ENCODE measurements at places on chromosomes 7 and 10.
A peak's percentile ranks its signal among the peaks of the same experiment; 100 is the strongest.

DNA sequence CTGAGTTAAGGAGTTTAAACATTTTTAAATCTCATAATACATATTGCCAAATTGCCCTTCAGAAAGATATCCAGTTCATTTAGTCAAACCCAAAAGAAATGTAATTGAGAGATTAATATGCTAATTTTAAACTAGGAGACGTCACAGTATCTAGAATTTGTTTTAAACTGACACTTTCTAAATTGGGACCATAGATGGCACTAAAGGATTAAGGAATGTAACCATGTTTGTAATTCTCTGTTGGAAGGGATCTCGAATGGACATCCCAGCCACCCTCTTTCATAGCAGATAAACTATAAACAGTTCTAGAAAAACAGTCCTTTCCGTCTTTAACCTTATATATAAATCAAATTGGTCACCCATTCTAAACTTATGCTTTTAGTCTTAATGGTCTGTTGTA, 30.0 kb upstream of the SAMD9L start:
- ATAC-seq = peak; percentile 73

DNA sequence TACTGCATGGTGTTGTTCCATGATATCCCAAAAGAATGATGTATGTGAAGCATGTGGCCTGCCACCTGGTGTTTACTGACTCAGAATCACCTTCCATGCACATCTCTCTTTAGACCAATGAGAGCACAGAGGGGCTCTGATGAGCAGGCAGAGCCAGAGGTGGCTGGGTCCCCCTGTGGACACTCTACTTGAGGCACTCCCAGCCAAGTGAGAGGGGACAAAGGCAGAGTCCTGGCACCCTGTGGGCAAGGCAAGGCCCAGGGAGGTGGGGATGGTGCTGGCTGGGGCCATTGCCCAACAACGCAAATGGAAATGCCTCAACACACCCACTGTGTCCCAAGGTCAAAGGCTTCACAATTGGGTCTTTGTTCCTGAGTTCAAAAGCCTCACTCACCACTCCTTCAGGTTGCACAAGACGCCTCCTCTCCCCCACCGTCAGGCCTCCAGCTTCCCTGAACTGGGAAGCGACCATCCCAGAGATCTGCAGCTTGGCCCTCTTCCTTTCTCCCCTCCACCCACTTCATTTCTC, 164.6 kb downstream of the NEURL1 start:
- no peak for ATAC-seq

DNA sequence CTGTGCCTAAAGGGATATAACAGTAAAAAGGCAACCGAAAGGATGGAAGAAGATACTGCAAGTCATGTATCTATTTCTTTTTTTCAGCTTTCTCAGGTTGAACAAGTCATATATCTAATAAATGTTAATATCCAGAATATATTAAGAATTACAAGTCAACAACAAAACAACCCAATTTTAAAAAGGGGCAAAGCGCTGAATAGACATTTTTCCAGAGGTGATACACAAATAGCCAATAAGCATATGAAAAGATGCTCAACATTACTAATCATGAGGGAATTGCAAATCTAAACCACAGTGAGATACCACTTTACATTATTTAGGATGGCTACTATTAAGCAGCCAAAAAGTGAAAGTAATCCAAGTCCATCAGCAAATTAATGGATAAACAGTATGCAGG, 23.0 kb downstream of the DBF4 start:
- no peak for ATAC-seq

DNA sequence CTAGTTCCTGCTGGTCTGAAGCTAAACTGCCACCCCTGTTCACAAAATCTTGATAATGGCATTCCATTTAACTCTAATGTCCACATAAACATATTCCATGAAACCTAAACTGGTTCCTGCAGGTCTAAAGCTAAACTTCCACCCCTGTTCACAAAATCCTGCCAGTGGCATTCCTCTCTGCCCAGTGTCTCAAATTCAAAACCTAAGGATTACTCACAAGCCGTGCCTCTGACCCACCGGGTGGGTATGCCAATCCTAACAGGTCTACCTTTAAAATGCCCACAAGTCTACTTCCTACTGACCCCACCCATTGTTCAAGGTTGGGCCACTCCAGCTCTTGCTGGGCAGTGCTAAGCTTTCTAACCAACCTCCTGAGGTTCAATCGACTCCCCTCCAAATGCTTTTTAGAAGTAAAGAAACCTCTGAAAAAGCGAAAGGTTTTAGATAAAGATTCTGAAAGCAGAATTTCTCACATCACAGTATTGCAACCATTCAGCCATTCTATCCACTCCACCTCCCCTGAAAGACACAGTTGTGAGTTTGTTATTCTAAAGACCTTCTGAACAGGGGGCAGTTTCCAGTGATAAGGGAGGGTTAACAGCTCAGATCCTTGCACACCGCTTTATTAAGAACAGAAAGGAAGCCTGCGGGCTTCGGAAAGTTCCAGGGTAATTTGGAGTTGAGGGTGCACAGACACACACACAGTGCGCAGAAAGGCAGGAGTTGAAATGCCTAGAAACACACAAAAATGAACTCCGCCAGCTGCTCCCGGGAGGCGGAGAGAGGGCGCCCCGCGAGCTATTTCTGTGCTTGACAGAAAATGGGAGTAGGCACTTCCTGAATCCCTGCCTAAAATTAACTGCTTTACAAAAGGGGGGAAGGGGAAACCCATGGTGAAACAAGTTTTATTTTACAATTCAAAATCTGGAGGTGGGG, 87.7 kb downstream of the TNS3 start:
- no peak for ATAC-seq

DNA sequence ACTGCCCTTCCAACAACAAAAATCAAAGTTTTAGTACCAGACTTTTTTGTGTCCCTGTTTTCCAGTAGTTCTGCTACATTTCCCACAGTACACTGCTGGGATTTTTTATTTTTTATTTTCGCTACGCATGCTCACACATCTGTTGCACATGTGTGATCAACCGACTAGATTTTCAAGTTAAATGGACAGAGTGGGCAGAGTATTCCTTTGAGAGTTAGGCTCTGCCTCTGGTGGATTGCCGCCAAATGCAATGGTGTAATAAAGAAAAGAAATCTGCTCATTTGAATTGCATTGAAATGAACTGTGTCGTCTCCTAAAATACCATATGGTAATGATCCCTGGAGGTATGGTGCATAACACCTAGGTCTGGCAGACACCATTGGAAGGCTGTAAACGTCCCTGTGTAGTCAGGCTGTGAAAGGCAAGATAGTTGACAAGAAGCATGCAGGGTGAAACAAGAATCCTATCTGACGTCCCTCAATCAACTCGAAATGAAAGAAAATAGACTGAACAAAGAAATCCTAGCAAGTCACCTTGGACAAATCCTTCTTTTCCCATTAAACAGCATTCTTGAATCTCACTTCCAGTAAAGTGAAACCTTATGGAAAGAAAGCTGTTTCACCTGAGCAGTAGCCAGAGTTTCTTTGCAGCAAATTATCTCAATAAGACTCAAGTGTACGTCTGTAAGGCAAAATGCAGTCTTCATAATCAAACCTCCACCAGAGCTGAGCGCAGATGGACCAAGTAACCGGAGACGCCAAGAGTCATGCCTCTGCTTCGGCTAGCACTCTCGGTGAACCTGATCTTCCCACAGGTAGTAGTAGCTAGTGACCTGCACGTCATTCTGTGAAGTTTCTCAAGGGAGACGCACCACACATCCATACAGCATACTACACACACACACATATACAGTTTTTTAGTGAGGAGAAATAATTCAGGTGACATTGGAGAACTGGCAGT, 357.3 kb downstream of the CRPPA start:
- peak; percentile 36 for ATAC-seq

- no peak for ATAC-seq
These were observed 148.8 kb downstream of the FAM107B start for GRCh38 chr10:14625765-14626525.

DNA sequence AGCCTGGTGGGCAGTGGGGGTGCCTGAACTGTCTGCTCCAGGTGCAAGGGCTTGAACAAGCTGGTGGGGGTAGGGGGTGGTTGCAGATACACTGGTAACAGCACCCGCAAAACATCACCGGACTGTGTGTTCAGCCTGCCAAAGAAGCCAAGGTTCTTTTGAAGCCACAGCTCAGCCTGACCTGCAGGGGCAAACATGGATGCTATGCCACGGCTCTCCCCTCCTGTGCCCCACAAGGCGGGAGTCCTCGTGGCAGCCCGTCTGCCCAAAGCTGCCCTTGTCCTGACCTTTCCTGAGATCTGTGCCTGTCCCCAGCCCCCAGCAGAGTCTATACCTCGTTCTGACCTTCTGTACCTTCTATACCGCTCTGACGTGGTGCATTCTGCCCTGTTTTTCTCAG, 285.7 kb downstream of the GLRX3 start:
- ATAC-seq = no peak

DNA sequence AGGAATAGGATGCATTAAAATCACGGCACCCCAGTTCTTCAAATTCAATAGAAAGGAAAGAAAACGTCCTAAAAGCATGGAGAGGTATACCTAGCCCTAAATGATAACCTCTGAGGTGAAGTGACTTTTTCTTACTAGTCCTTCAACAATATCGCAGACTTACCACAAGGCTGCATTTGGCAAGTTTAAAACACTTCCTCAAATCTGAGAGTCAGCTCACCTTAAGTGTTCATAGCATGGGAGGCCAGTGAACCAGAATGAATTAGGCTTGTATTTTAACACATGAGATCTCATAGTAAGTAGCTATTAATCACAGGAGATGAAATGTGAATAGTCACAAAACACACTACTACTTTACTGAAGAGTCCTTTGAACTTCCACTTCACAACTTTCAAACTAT, 124.2 kb downstream of the RNF32 start:
- ATAC-seq = no peak

- ATAC-seq = no peak
These were observed 88.5 kb downstream of the ADCY1 start for GRCh38 chr7:45662540-45663166.

- peak; percentile 64 for ATAC-seq
These were observed 48.1 kb upstream of the COMTD1 start for GRCh38 chr10:75283671-75284470.

DNA sequence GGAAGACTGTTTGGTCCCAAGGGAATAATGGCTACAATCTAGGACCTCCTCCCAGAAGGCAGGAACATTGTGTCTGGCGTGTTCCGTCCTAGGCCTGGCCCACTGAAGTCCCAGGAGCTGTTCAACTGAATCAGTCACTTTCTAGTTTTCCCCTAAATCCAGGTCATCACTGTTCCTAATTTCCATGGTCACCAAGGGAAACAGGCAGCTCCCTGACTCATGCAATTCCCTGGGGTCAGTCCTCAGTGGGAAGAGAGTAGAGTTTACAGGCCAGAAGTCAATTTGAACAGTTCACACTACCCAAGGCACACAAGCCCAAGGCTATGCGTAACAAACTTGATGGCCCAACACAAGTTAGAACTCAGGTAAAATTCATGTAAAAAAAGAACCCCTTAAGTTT, 44.0 kb downstream of the CREB3L2 start:
- no peak for ATAC-seq

GRCh38 chr10:8544057-8544380, 489.5 kb downstream of the GATA3 start:
- ATAC-seq = no peak

GRCh38 chr7:119959811-119960210, 313.2 kb upstream of the KCND2 start:
- ATAC-seq = no peak

GRCh38 chr10:30587522-30588031, 42.0 kb downstream of the LYZL2 start:
- ATAC-seq = no peak

GRCh38 chr7:141673346-141673745, 28.6 kb downstream of the DENND11 start:
- no peak for ATAC-seq

GRCh38 chr7:155172141-155172540, 102.0 kb downstream of the HTR5A start:
- ATAC-seq = no peak

- no peak for ATAC-seq
These were observed 39.6 kb downstream of the ENTPD1 start for GRCh38 chr10:95795602-95796001.

- peak; percentile 62 for ATAC-seq
These were observed 29.3 kb downstream of the PLEKHS1 start for GRCh38 chr10:113780681-113781250.

GRCh38 chr10:76736392-76736791, 901.2 kb downstream of the KCNMA1 start:
- ATAC-seq = no peak

GRCh38 chr7:105224884-105225651, 163.7 kb downstream of the SRPK2 start:
- ATAC-seq = peak; percentile 99

- no peak for ATAC-seq
These were observed 21.5 kb upstream of the PDE1C start for GRCh38 chr7:32091608-32092210.

DNA sequence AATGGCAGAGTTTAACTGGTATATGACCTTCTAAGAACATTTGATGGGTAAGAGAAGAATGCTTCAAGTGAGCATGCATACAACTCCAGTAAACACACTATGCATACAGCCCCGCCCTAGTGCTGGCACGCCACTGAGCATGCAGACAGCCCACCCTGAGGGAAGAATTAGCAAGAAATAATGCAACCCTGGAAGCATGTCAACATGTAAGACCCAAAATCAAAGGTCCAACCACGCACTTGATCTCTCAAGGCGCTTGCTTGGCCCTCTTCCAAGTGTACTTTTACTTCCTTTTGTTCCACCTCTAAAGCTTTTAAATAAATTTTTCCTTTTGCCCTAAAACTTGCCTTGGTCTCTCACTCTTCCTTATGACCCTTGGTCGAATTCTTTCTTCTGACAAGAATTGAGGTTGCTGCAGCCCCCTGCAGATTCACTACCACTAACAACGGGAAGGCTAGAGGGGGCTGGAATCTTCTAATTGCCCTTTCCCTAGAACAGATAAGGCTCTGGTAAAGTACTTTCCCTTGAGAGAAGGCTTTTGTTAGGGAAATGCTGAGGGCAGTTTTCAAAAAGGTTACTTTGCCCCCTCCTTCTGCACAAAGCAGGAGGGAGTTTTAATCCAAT, 3.4 kb downstream of the FAM24B start:
- no peak for ATAC-seq

GRCh38 chr7:55024776-55025175, 6.0 kb downstream of the EGFR start:
- ATAC-seq = no peak

- ATAC-seq = no peak
These were observed 309.8 kb downstream of the PARD3 start for GRCh38 chr10:34505338-34505737.

DNA sequence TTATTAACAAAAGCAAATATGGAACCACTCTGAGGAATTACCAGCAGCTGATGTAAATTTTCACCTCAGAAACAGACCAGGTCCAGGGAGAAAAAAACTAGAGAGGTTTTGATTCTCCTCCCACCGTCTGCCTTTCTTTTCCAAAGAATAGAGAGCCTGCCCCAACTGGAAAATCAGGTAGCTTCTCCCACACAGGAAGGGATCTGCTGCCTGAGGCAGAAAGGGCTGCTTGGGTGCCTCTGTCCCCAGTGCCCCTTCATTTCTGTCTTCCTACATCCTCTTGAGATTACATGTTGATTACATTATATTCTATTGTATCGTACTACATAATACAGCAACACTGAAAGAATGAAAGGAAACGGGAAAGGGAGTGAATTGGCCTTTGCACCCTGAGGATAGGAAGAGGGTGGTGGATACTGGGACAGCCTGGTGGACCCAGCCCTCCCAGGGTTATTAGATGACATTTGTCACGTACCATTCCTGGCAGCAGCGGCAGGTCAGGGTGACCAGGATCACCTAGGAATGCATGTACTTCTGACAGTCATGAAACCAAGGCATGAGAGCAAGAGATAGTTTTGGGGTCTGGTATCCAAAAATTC, 8.9 kb downstream of the ST8SIA6 start:
- no peak for ATAC-seq

- ATAC-seq = peak; percentile 20
These were observed 8.3 kb upstream of the BCL7B start for GRCh38 chr7:73565675-73566340.

- ATAC-seq = no peak
These were observed 138.2 kb downstream of the SNX13 start for GRCh38 chr7:17802056-17802455.
